ENCODE measurements at places on chromosomes 1 and 21.
A peak's percentile ranks its signal among the peaks of the same experiment; 100 is the strongest.

- DNase-seq: no peak
Observed at GRCh38 chr1:13628711-13629110, 45.1 kb downstream of the PDPN start.

DNA sequence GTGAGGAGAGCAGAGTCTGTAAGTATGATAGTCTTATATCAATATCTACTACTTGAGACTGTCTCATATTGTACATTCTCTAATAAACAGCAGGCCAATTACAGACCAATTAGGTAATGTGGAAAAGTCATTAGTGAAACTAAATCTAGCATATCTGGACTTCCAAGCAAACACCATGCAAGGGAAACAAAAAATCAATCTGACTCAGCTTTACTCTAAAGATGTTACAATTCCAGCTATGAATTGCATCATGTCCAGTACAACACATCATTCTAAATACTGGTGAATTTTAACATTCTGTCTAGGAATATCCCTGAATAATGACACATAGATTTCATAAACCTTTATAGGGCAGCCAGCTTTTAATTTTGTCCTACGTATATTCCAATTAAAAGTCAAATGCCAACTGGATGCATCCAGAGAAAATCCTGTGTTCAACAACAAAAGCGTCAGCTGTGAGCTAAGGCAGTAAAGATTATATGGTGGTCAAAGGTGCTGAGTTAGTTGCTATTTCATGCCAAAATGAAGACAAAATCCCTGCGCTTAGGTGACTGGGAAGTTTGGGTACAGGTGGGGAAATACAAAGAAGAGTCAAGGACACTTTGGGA, 159.3 kb downstream of the TTLL7 start:
- no peak for DNase-seq

- no peak for DNase-seq
Observed at GRCh38 chr1:97074771-97075170, 353.2 kb downstream of the PTBP2 start.

- DNase-seq: no peak
Observed at GRCh38 chr1:30704271-30704670, 19.1 kb downstream of the MATN1 start.

DNA sequence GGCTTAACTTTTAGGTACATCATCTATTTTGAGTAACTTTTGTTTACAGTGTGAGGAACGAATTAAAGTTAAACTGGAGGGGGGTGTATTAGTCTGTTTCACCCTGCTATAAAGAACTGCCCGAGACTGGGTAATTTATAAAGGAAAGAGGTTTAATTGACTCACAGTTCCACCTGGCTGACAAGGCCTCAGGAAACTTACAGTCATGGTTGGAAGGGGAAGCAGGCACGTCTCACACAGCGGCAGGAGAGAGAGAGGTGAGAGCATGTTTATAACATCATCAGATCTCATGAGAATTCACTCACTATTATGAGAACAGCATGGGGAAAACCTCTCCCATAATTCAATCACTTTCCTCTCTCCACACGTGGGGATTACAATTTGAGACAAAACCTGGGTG, 31.9 kb upstream of the TMEM52 start:
- DNase-seq: no peak

GRCh38 chr1:45850017-45850416, 46.6 kb downstream of the MAST2 start:
- no peak for DNase-seq

GRCh38 chr1:8660411-8660828, 157.0 kb downstream of the RERE start:
- peak; percentile 32 for DNase-seq

DNA sequence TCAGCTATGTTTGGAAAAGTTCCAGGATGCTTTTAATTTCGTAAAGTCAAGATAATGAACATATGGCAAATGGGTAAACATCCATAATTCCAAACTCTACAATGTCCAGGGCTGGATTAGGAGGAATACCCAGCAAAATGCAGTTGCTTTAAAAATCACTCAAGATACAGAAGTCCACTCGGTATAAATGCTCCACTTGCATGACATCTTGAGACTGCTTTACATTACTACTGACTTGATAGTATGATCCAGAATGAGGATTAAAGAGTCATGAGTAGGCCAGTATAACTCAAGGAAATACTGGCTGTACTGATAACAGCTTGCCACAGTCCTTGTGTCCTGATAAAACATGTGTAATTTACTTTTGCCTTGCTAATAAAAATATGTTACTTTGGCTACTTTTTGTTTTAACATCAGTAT, 58.3 kb upstream of the ANGPTL3 start:
- DNase-seq: no peak

DNA sequence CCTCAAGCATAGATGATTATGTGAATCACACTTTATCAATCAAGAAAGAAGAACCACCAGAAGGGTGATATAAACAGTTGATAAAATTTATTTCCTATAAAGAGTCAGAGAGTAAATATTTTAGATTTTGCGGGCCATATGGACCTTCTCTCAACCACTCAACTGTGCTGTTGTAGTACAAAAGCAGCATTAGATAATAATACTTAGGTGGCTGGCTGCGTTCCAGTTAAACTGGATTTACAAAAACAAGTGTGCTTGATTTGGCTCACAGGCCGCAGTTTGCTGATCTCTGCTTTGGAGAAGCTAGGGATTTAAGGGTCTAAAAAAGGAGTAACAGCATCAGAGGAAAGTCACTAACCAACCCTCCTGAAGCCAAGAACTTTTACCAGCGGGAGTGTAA, 1406.0 kb downstream of the KCNT2 start:
- no peak for DNase-seq

DNA sequence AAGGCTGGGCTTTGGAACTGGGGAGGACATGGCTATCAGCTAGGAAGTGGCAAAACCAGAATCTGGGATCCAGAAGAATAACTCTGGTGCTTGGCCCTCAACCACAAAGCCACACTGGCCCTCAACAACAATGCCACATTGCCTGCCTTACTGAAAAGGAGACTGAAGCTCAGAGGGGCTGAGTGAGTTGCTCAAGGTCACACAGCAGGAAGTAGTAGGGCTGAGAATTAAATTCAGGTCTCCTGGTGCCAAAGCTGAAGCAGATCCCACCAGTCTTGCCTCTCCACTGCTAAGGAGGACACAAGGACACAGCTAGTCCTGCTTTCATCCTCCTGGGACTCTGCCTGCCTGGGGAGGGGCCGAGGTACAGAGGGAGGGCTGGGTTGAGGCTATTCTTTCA, 29.4 kb upstream of the STUM start:
- DNase-seq: no peak

- no peak for DNase-seq
Observed at GRCh38 chr1:116474921-116475849, 95.6 kb downstream of the CD58 start.

DNA sequence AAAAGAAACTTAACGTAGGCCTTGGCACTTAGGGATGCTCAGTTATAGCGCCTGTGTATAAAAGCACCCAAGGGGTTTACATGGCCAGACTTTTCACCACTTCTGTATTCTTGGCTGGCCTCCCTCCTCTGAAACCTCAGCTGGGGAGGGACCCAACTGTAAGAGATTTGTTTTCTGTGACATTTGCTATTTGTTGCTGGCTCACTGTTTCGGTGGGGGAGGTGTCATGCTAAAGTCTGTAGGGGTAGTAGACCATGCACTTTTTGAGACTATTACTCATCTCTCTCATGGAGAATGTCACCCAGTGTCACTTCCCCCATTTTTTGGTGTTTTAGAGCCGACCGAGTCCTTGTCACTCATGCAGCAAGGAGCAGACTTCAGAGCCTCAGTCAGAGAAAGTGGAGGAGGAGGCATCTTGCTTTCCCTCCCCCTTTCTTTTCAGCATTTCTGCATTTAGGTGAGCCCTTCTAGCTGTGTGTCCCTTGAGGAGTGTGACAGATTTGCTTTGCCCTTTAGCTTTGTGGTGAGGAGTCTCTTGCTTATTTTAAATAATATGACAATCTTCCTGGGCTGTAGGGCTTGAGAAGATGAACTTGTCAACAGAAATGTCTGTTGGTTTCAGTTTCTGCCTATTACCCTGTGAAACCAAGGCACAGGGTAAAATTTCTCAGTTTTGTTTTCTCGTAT, 160.1 kb downstream of the FASLG start:
- no peak for DNase-seq

GRCh38 chr1:42904434-42904833, 54.2 kb downstream of the SLC2A1 start:
- no peak for DNase-seq

DNA sequence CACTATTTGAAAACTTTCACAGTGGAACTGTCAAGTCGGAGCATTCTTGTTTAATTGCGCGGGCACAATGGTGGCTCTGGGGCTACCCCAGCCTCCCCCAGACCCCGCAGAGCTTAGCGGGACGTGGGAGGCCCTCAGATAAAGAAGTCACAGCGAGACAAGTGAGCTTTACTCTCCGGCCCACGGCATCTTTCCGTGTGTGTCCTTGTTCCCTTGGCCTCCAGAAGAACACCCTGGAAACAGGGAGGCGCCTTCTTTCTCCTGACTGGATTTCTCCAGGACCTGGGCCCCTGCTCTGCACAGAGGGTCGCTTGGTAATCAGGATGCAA, 382.8 kb downstream of the RRAGC start:
- DNase-seq: no peak

DNA sequence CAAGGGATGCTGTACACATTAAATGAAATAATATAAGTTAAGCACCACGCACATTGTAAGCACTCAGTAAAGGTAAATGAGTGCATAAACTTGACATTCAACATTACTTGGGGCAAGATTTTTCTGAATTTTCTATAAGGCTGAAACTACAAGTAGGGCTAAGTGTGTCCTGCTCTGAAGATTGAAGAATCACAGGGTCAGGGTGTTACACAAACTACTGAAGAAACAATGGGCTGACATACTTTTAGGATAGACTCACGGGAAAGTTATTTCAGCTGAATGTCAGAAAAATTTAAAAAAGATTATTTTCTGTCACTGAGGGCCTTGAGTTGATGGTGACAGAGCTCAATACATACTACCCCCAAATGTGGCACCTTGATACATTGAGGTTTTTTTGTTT, 644.2 kb upstream of the PLXNA2 start:
- DNase-seq: no peak

DNA sequence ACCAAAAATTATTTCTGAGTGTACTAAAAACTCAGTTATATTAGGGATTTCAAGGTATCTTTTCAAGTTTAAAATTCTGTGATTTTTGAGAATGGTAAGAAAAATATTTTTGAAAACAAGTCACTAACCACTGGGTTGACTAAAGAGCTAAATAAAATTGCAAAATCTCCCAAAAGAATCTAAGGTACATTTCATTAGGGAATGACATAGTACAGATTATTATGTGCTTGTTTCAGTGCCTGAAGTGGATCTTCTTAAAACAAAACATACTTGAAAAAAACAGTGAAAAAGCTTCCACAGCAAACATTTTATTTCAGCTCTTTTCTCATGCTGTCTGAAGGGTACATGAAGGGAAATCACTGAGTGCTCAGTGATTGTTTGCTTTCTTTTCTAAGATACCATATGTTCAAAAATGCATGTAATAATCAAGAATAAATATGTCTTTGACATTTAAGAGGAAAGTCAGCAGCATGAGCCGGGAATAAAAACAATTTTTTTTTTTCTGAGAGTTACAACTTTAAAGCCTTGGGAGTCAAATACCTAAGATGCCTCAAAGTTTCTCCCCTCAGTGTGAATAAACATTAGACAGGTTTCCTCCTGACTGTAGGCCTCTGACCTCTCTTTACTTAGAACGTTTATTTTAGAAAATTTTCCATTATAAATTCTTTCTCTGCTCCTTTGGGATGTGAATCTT, 200.7 kb downstream of the KCNT2 start:
- no peak for DNase-seq

- DNase-seq: no peak
Observed at GRCh38 chr21:42272109-42272962, 42.9 kb downstream of the TFF3 start.

- DNase-seq: no peak
Observed at GRCh38 chr1:24555591-24556413, at the start of gene NCMAP. NCMAP (plus strand) TSS chr1:24556087; CDS start chr1:24595431, 39,344 bp downstream.

GRCh38 chr1:182626527-182626926, 22.3 kb upstream of the RGS16 start:
- DNase-seq: no peak

GRCh38 chr1:3349161-3349967, 105.1 kb upstream of the ARHGEF16 start:
- no peak for DNase-seq

DNA sequence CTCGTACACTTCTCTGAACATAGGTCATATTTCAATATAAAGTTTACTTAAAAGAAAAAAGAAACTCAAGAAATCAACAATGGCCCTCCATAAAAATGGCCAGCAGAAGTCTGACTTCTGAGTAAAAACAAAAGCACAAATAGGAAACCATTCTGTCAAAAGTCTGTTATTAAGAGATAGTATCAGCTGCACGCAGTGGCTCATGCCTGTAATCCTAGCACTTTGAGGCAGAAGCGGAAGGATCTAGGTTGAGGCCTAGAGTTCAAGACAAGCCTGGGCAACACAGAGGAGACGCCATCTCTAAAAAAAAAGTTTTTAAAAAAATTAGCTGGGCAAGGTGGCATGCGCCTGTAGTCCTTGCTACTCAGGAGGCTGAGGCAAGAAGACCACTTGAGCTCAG, 67.3 kb downstream of the PUM1 start:
- DNase-seq: no peak

- DNase-seq: no peak
Observed at GRCh38 chr1:164586591-164586990, 27.6 kb downstream of the PBX1 start.

DNA sequence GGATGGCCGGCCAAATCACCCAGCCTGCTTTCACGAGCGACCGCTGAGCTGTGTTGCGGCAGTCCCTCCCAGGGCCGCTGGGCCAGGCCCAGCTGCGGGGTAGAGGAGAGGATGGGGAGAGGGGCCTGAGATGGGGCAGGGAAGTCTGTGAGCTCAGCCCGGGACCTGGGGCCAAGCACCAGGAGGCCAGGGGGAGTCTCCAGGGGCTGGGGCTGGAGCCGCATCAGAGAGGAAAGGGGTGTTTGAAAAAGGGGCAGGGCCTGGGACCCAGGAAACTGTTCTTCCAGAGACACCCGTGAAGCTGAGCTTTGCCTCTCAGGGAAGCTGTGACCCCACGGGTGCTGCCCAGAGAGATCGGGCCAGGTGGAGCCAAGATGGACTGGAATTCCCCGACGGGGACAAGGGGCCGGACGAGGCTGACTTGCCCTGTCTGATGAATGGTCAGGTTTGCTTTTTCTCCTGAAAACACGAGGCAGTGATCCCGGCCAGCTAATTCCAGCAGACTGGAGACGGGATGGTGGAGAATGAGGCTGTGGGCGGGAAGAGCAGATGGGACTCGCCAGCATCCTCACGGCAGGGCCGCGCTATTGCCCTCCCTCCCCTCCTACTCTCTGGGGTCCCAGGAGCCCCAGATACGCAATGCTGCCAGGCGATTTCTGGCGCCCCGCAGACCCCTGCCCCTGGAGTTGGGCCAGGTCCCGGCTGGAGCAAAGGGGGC, 40.3 kb upstream of the COL18A1 start:
- DNase-seq: no peak

DNA sequence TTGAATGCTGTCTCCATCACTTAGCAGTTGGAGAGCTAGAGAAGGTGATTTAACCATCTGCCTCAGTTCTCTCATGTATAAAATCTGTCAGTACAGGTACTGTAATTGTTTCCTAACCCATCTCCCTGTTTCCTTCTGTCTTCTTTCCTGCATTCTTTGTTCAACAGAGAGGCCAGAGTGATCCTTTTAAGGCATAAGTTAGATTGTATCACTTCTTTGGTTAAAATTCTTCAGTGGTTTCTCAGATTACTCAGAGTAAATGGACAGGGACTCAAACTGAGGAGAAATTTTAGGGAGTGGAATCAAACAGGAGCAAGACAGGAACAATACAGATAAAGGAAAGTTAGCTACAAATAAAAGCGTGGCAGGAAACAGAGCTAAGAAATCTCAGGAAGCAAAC, 45.2 kb upstream of the SSX2IP start:
- no peak for DNase-seq

All from SW 1271 (cell line).